Daoy (cell line): ENCODE measurements at places on chromosomes 5 and 9.

DNA sequence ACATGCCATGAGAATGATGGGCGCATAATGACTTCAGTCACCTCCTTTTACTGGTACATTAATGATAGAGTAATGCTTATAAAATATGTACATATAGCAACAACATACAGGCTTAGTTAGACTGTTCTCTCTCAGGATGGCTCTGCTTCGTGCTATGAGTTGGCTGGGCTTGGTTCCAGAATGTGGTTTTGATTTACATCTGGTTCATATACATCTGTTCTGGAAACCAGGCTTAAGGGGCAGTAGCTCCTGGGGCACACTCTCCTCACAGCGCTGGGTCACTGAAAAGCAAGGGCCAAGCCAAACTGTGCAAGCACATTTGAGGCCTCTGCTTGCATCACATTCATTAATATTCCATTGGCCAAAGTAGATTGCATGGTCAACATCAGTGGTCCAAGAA lies 44.9 kb downstream of the PCSK1 start:
- peak; percentile 51 for DNase-seq

DNA sequence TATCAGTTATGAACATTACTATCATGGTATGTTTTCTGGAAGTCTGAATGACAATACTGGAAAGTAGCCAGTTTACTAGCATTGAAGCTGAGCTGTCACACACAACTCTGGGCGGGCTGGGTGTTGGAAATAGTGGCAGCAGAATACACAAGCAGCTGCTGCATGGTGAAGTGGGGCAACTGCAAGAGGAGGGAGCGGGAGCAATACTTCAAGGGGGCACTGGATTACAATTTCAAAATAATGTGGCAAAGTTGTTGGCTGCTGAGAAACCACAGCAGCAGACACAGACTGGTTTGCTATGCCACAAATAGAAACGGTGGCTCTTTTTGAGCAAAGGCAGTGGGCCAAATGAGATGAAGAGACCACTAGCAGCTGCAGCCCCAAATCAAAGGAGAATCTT lies 350.2 kb downstream of the KIAA0825 start:
- DNase-seq = no peak

DNA sequence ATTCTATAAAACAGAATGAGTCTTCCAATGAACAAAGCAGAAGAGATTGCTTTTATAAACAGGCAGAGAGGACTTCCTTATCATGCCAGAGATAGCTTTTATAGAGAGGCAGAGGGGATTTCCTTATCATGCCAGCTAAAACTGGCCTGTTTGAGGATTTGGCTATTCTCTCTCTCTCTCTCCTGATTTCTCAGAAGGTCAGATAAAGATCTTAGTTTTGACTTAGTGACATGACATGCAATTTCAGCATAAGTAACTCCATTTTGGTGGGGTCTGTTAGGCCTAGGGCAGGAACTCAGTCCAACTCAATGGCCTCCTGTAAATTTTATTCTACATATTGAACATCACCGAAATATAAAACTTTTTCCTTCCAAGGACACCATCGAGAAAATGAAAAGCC lies 31.5 kb upstream of the DENND4C start:
- DNase-seq = no peak

DNA sequence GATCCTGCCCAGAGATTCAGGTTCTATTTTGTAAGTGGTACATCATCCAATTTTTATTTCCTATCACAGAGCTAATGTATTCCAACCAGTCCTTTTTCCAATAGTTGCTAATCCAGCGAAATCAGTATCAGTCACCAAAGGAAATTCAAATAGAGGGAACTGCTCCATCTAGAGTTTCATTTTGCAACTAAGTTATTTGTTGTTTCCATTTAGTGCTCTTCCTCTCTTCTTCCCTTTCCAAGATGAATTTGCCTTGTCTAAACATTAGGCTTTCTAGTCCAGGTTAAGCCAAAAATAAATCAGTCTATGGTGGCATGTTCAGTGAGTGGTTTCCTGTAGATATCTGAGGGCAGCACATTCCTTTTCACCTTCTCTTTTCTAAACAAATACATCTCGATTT lies 79.8 kb upstream of the SPATA31D4 start:
- no peak for DNase-seq

DNA sequence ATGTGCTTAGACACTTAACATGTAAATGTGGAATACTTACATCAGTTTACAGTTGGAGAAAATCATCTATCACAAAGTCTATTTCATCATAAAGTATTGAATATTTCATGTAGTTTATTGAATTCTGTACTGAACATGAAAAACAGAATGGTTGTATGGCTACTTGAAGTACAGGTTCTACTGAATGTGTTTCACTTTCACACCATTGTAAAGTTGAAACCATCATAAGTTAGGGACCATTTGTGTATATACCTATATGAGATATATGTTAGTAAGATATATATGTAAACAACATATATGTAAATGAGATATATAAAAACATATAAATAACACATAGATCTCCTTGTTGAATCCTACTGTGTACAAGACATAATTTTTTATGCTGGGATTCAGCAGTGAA lies 63.0 kb upstream of the TAF11L2 start:
- no peak for DNase-seq

DNA sequence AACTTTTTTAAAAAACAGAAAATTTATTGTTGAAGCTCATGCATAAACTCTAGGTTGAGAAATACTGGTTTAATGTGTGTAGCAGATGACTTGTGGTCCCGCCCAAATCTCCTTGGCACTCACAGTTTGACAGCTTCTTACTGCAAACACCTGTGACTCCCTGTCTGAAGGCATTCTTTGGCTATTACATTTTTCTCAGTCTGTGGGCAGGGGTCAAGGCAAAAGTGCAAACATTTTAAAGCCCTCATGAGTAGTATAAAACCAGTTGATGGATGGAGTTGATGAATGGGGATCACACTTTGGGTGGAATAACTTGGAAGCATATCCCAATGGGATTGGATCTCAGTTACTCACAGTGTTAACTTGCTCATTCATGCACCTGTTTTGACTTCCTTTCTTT lies 1007.0 kb upstream of the NUDT12 start:
- DNase-seq = no peak

DNA sequence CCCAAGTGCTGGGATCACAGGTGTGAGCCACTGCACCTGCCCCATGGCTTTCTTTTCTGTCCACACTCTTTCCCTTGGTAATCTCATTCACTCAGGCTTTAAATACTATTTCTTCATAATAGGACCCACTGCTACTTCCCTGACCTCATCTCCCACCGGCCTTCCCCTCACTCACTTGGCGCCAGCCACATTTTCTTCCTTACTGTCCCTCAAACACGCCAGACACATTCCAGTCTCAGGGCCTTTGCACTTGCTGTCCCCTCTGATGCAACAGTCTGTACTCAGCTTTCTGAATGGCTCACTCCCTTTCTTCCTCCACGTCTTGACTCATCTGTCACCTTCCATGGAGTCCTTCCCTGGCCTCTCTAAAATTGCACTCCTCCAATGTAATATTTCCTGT lies 111.1 kb upstream of the MVB12B start:
- DNase-seq = no peak

GRCh38 chr9:99034149-99034548 lies 70.8 kb upstream of the TGFBR1 start:
- DNase-seq = no peak

GRCh38 chr9:14993901-14994554 lies 83.8 kb upstream of the FREM1 start:
- DNase-seq = no peak

DNA sequence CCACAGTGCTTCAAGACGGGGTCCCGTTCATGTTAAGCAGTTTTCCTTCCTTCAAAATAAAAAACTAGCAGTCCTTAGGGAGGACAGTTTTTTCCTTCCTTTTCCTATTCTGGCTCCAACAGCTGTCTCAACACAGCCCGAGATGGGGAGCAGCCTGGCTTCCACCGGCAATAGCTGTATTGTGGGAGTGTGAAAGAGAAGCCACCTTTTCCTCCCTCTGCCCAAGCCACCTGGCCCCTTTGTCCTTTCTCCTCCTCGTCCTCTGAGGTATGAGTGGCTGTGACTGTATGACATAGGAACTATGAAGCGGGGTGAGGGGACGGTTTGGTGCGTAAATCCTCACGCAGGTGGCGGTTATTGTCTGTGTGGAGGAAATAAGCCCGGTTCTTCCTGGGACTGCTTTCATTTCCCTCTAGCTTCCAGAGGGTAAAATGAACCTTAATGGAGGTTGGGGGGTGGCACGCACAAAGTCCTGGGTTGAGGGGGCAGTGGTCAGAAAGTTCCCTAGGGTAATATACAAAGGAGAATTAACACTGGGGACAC lies 292.0 kb upstream of the DMRT1 start:
- DNase-seq = no peak

- DNase-seq = peak; percentile 48
Observed at GRCh38 chr5:141877356-141878185, 639 bp downstream of the PCDH1 start.

DNA sequence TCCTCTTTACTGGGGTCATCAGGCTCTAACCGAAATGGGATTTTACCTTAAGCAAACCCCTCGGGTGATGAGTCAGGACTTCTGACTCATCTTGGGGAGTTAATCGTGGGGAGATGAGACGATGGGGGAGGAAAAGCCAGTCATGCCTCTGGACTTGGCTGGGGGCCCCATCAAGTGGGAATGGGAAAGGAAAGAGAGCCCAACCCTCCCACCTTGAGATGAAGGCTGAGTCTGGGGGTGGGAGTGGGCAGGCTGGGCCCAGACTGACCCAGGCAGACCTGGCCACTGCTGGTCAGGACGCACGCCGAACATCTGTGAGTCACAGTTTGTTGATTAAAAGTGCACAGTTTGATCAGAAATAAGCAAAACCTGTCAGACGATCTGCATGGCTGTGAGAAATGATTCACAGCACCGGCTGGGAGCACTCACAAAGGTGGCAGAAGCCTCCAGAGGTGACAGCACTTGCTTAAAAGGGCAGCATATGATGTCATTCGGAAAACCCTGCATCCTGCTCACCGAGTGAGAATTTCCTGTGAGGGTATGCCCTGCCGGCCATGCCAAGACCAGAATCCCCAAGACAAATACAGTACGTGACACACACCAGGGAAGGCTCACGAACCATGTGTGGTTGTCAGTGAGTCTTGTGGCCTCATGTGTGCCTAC lies 50.0 kb upstream of the SLC25A51 start:
- peak; percentile 98 for DNase-seq
